Peyer's patch (tissue), 4 donors: ENCODE measurements at places on chromosomes 3 and 15. TPM values are rescaled to one million over a fixed set of nuclear protein-coding genes. Genes with fewer than 3 reads are reported as not detected.

- DNase-seq: no peak
These were observed 11.6 kb upstream of the RPL29 start for GRCh38 chr3:52007291-52007690.

DNA sequence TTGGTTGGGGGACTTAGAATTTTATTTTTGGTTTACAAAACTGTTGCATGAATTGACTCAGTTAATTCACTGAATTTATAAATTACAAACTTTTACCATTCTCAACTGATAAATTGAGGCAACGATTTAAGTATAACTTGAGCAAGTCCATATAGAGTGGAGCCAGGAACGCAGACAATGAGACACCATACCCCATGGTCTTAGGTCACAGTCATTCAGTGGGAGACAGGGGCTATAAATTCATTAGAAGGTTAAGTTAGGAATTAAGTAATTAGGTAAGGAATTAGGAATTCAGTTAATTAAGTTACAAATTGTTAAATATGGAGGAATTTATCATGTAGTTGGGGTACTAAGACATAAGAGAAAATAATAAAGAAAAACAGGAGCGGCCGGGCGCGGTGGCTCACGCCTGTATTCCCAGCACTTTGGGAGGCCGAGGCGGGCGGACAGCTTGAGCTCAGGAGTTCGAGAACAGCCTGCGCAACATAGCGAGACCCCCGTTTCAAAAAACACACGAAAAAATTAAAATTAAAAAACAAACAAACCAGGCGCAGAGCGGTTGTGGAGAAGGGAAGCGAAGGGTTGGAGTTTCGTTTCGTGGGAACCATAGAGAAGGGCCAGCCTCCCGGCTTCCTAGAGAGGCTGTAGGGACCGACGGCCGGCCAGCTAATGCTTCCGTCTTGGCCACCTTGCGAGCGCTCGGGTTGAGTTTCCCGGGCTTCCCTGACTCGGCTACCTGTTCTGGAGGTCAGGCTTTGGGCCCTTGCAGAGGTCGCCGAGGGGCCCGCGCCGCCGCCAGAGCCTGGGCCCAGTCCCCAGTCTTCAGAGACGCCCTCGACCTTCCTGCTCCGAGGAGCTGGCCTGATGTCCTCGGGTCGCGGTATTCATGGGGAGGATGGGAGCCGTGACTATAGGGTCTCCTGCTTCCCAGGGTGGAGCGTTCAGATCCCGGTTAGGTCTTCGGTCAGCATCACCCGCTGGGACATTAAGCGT, at the start of gene ZNF619:
Gene ZNF619, plus strand, starts transcription at position 645 of the 993 bp plus-strand sequence. CDS start 858 bp downstream, outside the sequence.
- DNase-seq: peak; percentile 70

DNA sequence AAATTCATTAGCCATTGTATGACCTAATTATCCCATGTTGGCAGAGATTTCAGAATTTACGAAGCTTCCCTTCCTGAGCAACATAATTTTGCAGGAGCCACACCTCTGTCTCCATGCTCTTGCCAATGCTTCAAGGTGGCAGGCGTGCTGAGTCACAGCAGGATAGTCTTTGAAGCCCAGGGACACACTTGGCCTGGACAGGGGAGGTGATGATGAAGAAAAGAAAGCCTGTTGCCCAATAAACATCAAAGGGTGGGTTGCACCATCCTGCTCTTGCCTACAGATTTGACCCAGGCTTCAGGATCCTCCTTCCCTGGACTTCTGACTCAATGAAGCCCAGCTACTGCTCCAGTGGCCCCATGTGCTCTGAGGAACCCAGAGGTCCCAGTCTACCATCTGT, 117.1 kb downstream of the MINAR1 start:
- DNase-seq: no peak

GRCh38 chr3:112637700-112638099, 3.2 kb downstream of the CCDC80 start:
- no peak for DNase-seq

DNA sequence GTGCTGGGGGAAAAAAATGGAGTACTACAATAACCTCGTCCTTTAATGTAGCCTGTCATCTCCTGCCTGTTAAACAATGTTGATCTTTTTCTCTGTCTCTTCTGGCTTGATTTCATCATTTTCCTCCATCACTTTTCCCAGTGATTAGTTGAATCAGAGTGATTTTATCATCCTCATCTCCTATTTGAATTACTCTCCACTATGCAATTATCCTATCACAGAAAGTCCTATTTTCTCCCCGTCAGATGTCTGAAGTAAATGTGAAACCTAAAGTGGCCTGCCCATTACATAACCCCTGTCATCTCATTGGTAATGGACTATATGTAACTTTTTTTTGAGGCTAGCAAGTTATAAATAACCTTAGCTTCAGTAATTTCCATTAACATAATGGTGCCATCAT, 201.8 kb downstream of the CACNA2D3 start:
- no peak for DNase-seq

- DNase-seq: no peak
These were observed 30.9 kb downstream of the KIF9 start for GRCh38 chr3:47251689-47252088.

DNA sequence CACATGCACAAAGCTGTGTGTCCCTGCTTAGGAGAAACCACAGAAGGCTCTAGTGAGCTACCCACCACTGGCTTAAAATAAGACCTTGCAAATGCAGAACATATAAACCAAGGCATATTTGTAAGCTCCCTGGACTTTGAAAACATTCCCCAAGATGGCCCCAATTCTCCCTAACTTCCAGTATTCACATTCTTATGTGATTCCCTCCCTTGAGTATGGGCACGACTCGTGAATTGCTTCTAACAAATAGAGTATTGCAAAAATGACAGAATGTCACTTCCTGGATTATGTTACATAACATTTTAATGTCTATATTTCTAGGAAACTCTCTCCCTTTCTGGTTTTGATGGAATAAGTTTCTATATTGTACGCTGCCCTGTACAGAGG, 131.8 kb upstream of the MCTP2 start:
- no peak for DNase-seq

The SLC28A2 gene
- 66.6 TPM for total RNA-seq

The GPD1L gene
- 93.6 TPM for total RNA-seq

The ATR gene
- 53.6 TPM for total RNA-seq

The TMEM212 gene
- total RNA-seq: not detected

The GP9 gene
- not detected for total RNA-seq

The PRRT3 gene
- total RNA-seq: 13.2 TPM
